ENCODE measurements at places on chromosomes 1 and 21.

GRCh38 chr1:90402893-90403849 lies 313.9 kb downstream of the BARHL2 start:
- DNase-seq, result no peak

DNA sequence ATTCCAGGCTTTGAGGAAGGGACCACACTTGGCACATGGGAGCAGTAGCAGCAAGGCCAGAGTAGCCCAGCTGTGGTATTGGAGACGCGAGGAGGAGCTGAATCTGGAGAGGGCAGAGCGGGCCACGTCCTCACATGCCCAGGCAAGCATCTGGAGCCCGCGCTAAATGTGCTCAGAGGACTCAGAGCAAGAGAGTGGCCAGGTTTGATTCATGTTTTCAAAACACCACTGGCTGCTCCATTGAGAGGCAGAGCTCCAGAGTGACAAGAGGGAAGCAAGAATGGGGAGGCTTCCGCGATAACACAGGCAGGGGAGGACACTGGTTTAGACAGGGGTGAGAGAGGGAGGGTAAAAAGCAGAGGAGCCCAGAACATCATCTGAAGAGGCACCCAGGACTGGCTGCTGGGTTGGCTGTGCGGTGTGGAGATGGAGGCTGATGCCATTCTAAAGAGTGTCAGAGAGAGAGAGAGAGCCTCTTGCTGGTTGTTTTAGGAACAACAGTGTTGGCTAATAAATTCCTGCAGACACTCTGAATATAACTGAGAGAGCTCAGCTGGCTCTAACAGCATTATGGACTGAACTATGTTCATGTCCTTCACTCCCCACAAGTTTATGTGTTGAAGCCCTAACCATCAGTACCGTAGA lies 32.3 kb downstream of the RCAN1 start:
- no peak for DNase-seq

GRCh38 chr1:28028873-28029654 lies 59.3 kb downstream of the EYA3 start:
- DNase-seq, result no peak

DNA sequence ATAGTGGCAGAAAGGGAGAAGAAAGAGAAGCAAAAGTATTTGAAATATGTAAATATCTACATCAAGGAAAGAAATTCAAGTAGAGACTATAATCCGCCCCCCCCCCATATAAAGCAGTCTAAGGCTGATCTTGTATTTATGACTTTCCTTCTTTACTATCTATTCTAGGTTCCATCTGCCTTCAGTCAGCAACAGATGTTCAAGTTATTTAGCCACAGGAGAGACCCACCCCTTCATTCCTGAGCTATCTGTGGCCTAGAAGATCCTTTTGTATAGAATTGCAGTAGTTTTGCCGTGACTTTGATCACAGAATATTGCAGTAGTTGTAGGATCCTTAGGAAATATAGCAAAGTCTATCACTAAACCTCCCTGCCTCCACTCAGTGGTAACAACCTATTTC lies 10.7 kb upstream of the BSDC1 start:
- no peak for DNase-seq

GRCh38 chr21:44071359-44072104 lies 35.7 kb upstream of the PWP2 start:
- no peak for DNase-seq

- DNase-seq, result no peak
These were observed 34.2 kb upstream of the PBX1 start for GRCh38 chr1:164524810-164525209.

DNA sequence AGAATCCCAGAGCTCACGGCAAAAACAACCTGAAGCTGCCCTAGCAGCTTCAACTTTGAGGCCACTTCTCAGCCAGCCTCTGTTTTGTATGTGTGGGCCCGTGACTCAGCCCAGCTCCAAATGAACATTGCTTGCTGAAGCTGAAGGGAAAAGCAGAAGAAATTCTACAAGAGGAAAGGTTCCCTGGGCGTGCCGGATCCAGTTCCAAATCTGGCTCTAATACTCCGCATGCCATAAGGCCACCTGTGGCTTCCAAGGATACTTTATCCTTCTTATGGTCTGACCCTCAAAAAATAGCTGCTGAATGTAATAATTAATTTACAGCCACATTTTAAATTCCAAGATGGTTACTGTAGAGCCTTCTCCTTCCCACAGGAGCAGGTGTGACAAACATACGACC lies 24.3 kb downstream of the TSPAN2 start:
- no peak for DNase-seq

GRCh38 chr1:160726114-160726497 lies 12.9 kb upstream of the SLAMF7 start:
- DNase-seq, result no peak

DNA sequence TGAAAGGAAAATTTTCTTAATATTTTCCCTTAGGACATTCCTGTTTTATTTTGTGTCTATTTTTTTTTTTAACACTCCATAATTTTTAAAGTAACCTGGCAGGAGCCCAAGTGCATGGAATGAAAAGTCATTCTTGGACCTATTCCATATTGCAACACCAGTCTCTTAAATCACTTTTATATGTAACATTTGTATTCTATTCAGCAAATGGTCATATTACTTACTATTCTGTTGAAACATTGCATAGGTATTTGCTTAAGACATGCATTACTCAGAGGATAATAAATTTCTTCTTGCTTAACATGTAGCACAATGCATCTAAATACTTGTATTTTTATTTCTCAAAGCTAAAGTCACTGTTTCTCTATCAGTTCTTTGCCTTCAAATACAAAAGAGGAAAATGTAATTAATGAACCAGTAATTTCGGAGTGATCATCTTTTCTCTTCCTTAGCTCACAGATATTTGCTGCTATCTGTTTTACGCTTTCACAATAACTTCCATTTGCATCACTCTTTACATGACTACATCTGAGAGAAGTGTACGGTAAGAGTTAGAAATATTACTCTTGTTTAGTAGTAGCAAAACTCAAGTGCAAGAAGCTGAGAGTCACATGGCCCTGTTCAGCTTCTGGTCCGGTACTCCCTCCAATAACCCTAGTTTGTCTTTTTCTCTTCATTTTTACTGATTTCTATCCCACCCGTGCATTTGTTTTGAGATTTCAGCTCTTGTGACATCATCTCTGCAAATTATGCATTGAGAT lies 394.8 kb downstream of the USP25 start:
- DNase-seq, result no peak

GRCh38 chr1:21902026-21903012 lies 34.8 kb downstream of the HSPG2 start:
- no peak for DNase-seq

GRCh38 chr1:109959974-109960744 lies 24.4 kb upstream of the AHCYL1 start:
- DNase-seq, result no peak

- DNase-seq, result no peak
These were observed 126.7 kb upstream of the KRTAP19-8 start for GRCh38 chr21:31164713-31165694.

GRCh38 chr1:13824626-13825025 lies 124.6 kb downstream of the PRDM2 start:
- no peak for DNase-seq

DNA sequence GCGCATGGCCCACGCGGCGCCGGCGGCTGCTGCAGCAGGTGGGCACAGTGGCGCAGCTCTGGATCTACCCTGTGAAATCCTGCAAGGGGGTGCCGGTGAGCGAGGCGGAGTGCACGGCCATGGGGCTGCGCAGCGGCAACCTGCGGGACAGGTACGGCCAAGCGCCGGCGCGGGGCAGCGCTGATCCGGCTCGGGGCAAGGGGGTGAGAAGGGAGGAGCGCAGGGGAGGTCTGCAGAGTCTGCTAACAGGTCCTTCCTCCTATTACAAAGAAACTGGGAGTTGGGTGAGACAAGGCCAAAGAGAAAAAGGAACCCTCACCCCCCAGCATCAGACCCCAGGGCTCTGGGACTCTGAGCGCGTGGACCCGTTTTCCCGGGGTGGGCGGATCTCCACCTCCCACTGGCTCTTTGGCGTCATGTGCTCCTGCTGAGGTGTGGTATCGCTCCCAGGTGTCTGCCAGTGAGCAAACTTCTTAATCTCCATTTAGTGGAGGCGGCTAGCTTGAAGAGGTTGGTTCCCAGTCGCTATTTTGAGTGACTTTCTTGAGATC lies 431 bp downstream of the MTARC1 start:
- DNase-seq, result no peak

GRCh38 chr1:166029196-166029945 lies 137.4 kb downstream of the FAM78B start:
- DNase-seq, result no peak

GRCh38 chr1:92168657-92169056 lies 49.1 kb upstream of the C1orf146 start:
- DNase-seq, result no peak

DNA sequence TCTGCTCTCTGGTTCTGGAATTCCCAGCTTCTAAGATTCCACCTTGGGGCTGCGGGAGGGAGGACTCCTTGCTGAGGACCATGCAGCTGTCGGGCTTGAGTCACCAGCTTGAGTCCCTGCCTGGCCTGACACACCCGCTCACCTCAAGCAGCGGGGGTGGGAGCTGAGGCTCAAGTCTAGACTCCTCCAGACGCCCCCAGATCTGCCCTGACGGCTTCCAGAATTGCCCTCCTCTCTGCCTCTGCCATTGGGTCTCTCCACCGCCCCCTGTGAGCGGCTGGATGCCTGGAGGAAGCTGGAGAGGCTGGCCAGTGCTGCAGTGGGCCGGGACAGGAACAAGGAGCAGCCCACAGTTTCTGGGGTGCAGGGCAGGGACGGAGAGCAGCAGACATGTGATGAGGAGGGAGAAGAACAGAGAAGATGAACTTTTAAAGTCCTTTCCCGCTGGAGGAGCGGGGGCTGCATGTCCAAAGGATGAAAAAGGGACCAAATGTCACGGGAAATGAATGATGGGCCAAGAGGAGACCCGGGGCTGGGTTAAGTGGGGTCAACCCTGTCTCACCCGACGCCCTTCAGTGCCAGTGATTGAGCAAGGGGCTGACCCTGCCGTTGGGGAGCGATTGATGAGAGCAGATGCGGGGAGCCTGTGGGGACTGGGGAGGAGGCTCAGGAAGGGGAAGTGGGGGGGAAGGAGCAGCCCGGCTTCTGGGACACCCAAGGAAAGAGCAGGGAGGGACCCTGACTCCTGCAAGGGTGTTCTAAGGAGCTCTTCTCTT lies 13.5 kb downstream of the CRABP2 start:
- no peak for DNase-seq

- no peak for DNase-seq
These were observed 11.2 kb downstream of the TMEM9 start for GRCh38 chr1:201142849-201143725.

- DNase-seq, result no peak
These were observed 9.2 kb downstream of the PIGM start for GRCh38 chr1:160022330-160023310.

DNA sequence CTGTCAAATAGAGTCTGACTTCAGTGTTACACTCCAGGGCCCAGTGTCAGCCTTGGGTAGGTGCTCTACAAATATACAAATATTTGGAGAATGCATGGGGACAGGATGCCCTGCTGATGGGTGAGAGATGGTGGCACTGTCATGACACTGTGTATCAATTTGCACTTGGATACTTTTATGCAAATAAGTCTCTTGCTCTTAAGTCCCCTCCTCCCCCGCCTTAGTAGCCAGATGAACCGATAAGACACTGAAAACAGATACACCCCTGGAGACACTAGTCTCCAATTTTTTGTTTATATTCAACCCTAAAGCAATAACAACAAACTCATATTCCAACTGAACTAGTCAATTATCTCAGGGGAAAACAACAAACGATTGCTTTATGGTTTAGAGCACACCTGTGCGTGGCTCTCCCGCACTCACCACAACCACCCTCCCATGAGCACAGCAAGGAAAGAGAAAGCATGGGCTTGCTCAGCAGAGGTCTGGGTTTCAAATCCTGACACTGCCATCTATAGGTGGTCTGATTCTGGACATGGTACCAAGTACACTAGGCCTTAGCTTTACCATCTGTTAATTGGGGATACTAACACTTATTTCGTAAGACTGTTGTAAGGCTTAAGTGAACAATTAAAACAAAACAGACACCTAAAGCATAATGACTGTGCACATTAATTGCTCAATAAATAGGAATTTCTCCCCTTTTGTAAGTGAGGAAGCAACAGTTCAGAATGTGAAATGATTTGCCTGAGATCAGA lies 50.3 kb downstream of the HIVEP3 start:
- no peak for DNase-seq

GRCh38 chr1:6275826-6276782 lies 15.2 kb upstream of the GPR153 start:
- DNase-seq, result no peak

DNA sequence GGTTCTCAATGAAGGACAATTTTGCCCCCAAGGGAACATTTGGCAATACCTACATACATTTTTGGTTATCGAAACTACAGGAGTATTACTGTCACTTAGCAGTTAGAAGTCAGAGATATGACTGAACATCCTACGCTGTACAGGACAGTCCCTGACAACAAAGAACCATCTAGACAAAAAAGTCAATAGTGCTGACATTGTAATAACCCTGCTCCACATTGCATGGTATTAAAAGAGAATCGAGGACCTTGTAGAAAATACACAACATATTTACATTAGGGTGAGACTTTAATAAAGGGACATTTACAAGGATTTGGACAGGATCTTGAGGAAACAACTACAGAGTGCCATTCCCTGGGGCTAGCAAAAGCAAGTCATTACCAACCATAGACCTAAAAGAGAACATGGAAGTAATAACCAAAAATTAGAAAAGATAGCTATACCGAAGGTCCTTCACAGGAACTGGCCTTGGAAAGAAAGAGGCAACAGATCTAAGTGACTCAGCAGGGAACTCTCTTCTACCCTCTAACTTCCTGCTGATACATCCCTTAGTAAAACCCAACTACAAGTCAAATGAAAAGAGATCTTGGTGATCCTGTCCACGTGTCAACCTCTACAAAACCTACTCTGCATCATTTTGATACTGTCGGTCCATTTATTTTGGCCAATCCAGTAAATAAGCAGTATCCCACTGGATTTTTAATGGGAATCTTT lies 40.2 kb downstream of the ANGPTL3 start:
- DNase-seq, result no peak

DNA sequence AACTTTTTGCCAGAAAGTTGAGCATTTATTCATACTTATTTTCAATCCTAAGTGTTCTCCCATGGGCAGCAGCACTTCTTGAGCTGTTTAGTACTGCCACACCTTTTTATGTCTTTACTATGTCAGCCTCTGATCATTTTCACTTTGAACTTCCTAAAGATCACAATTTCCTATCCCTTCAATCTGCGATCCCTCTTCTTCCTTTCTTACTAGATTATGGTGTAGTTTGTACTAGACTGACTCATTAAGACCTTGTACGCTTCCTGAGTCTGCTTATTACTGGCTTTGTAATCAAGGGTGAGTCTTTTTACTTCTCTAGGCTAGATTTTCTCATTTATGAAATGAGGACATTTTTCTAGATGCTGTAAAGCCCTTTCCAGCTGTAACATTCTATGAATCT lies 55.1 kb downstream of the LRIG2 start:
- no peak for DNase-seq

- no peak for DNase-seq
These were observed 4.6 kb upstream of the CTPS1 start for GRCh38 chr1:40974945-40975344.

DNA sequence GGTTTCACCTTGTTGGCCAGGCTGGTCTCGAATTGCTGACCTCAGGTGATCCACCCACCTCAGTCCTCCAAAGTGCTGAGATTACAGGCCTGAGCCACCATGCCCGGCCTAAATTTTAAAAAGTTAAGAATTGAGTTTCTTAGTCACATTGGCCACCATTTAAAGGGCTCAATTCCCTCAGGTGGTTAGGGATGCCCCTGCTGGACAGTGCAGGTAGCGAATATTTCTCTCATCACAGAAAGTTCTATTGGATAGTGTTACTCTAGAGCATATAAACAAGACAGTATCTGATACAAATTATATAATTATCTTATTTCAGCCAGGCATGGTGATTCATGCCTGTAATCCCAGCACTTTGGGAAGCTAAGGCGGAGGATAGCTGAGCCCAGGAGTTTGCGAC lies 320.2 kb downstream of the ZP4 start:
- DNase-seq, result no peak
